ENCODE measurements at places on chromosomes 6 and 20.

- DNase-seq = no peak
Observed at GRCh38 chr6:54010340-54011276, 100.6 kb upstream of the MLIP start.

- peak; percentile 42 for DNase-seq
Observed at GRCh38 chr6:136547336-136547735, 2.9 kb downstream of the MAP7 start.

GRCh38 chr20:35146299-35146919 lies 727 bp downstream of the EDEM2 start:
- DNase-seq = peak; percentile 18

- DNase-seq = no peak
Observed at GRCh38 chr6:15544321-15544900, 118.4 kb downstream of the DTNBP1 start.

- no peak for DNase-seq
Observed at GRCh38 chr20:17616480-17617211, 46.8 kb downstream of the DSTN start.

GRCh38 chr20:22814471-22815205 lies 220.5 kb upstream of the SSTR4 start:
- no peak for DNase-seq

DNA sequence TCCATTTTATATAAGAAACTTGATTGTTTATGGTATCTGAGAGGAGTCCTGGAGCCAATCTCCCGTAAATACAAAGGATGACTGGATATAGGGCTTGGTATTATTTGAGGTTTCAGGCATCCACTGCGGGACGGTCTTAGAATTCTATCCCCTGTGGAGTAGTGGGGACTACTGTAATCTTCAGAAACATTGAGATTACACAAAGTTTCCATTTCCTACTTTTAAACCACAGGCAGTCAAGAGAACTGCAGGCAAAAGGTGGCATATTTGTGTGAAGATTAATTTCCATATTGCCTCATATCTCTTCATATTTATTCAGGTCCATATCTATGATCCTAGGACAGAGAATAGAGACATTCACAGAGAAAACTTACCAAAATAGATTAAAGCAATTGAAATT lies 586.2 kb downstream of the PHF3 start:
- DNase-seq = no peak

GRCh38 chr20:37511610-37512275 lies 9.3 kb upstream of the NNAT start:
- DNase-seq = no peak

- peak; percentile 28 for DNase-seq
Observed at GRCh38 chr6:158086504-158087223, 81.4 kb downstream of the SERAC1 start.

DNA sequence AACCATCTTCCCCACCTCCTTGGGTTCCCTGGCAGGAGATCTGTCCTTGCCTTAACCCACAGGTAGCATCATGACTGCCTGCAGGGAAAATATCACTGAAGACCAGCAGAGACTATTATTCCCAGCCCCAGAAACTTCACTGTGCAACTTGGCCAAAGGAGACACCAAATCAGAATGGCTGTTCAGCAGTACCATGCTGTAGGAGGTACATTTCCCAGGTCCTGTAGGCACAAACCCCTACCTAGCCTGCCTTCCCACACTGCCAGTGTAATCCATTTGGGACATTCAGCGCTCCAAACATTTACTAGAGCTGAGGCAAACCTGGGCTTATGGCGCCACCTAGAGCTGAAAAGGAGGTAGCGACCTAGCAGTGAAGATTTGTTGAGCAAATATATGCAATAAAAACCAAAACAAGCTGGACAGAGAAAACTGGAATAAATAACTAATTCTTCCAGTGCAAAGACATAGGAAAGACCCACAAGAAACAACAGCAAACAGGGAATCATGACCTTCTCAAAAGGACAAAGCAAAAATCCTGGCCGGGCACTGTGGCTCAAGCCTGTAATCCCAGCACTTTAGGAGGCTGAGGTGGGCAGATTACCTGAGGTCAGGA lies 60.3 kb downstream of the VTA1 start:
- peak; percentile 33 for DNase-seq

GRCh38 chr20:48126227-48126740 lies 341.0 kb upstream of the SULF2 start:
- DNase-seq = no peak

- DNase-seq = peak; percentile 35
Observed at GRCh38 chr6:138403324-138403800, 661 bp upstream of the HEBP2 start.

- DNase-seq = no peak
Observed at GRCh38 chr6:41017663-41018062, 21.4 kb downstream of the UNC5CL start.

All from NCI-H1105 treated with DMSO at 0.1 percent for 48 hours (cell line).